ENCODE measurements at places on chromosomes 7 and 10.

DNA sequence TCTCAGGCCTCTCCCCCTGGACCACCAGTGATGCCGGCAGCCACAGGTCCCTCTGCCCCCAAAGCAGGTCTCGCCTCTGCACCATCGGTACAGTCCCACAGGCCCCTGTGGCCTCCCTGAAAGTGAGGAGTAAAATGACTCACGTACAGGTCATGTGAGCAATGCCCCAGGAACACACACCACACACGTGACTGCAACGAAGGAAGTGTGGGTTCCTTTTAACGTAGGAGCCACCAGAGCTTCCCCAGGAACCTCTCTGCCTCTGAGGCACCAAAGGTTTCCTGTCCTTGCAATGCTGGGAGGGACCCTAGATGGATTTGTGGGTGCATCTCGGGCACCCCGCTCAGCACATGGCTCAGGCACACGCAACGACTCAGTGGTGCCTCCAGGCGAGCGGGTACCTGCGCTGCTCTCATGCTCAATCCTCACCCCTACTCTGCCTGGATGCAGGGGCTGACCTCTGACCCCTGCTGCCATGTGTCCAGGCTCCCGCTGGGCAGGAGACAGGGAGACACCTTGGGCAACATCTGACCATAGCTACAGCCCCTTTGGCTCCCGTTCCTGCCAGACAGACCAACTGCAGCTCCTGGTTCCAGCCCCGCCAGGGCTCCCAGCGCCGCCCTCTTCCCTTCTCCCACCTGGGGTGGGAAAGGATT, 120.7 kb downstream of the PRKAG2 start:
- DNase-seq: no peak

DNA sequence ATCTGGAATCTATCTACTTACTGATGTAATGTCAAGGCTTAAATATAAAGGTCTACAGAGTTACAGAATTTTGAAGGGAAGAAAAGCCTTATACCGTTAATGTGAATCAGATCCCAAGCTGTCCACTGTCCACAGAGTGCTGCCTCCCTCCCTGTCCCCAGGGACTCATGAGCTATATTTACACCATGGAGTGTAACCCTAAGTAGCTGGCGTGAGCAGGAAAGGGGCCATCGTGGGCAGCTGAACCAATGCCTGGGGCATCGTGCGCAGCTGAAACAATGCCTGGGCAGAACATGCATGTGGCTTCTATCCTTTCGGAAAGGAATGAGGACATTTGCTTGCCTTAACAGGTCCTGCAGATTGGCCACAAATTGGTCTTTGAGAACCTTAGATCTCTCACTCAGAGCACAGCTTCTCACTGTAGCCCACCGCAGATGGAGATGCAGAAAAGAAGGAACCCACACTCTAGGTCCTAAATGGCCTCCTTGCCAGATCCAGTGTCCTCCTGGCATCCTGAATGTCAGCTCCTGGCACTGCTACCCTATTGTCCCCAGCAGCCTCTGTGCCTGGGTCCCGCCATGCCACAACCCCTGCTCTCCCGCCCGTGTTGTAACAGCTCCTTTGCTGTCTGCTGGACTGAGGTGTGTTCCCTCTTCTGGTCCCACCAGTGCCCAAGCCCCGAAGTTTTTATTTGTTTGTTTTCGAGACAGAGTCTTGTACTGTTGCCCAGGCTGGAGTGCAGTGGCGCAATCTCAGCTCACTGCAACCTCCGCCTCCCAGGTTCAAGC, 30.3 kb downstream of the CCDC3 start:
- no peak for DNase-seq

DNA sequence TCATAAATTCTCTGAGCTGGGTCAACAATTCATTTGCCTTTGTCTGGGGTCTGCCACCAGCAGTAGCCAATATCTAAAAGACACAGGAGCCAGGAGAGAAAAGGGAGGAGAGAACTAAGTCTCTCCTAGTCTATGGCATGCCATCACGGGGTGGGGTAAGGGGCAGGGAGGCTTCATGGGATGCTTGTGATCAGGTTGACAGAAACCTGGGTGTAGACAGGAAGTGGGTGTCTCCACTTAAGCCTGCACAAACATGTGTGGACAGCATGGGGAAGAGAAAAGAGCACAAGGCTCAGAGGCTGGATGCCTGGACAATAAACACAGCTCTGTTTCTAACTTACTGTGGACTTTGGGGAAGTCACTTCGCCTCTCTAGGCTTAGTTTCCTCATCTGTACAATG, 11.5 kb upstream of the C10orf53 start:
- DNase-seq: no peak

- no peak for DNase-seq
Measured at GRCh38 chr7:144670218-144670617, 165.6 kb downstream of the TPK1 start.

Data from NCI-H2029 treated with DMSO at 0.1 percent for 48 hours (cell line).